B cell (primary cell): ENCODE measurements at places on chromosomes 2 and 18. TPM values are rescaled to one million over a fixed set of nuclear protein-coding genes. Genes with fewer than 3 reads are reported as not detected.

DNA sequence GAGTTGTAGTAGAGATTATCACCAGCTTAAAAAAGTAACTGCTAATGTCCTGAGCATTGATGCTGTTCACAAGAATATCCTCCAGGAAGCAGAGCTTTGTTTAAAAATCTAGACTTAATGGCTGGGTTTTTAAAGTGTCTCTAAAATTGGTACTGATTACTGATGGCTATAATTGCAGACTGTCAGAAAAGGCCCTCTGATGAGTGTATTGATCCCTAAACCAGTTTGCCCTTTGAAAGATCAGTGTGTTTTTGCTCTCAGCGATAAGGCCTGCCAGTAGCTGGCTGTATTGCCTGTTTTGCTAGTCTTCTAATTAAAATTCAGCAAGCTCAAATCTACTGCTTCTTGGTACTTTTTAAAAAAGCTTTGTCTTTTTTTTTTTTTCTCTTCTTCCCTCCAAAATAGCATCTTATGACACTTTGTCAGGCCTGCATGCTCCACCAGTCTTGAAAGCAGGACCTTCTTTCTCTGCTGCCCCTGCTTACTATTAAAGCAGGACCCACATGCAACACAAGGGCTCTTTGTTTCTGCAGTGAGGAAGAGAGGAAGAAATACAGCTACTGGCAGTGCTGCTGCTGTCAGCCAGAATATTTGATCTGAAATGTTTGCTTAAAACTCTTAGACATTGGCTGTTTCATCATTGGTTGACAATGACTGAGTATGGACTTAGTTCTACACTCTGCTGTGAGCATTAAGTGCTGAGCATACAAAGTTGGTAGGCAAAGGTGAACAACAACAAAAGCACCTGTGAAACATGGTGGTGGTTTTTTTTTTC is 1.8 kb downstream of the SEC11C start:
- peak; percentile 37 for DNase-seq

- no peak for DNase-seq
Measured at GRCh38 chr2:184472481-184472880, 125.8 kb upstream of the ZNF804A start.

GRCh38 chr18:31273812-31274527 is 44.0 kb upstream of the DSG1 start:
- DNase-seq, result no peak

GRCh38 chr18:44736664-44737380 is 56.1 kb downstream of the SETBP1 start:
- DNase-seq, result no peak

DNA sequence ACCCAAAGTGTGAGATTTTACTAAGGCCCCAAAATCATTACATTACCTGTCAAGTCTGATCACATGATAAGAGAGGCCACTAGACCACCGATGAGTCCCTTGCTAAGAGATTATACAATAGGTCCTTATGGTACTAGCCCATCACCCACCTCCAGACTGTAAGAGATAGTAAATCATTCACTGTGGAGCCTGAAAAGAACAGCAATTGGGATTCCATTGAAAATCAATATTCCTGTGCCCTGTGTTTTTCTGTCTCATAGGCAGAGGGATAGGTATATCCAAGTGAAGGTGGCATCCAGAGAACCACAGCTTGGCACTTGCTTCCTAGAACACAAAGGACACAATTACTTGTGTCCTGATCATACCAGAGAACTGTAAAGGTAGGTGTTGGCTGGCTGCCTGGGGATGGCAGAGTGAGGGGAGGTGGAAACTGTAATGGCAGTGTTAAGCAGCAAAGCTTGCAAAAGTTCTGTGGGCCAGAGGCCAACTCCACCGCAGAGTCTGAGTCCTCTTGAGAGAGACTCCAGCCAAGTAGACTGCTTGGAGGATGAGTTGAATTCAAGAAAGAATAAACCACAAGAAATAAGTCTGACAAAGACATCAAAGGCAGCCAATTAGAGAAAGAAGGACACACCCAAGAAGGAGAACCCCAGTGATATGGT is 102.0 kb upstream of the PIEZO2 start:
- no peak for DNase-seq

DNA sequence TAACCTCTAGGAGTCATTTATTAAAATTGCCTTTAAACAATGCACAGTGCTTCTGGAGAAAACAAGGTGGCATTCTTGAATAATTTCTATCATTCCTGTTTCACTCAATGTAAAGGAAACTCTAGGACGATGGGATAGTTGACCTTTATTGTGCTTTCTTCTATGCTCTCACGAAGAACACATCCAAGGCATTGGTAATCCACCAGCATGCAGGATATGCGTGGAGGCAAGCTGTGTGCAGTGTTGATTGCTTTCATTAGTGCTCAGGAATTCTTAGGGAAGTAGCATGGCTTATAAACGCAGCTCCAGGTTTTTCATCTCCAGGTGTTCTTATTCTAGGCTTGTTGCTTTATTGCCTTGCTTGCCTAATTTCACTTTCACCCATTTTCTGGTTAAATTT is 58.4 kb upstream of the CAVIN2 start:
- DNase-seq, result no peak

GRCh38 chr18:7334973-7335568 is 104.2 kb downstream of the LRRC30 start:
- no peak for DNase-seq

Gene LAMA1
- not detected in 2 replicates for total RNA-seq

Gene NOSTRIN
- total RNA-seq, result not detected in 2 replicates

Gene ALK
- not detected in 2 replicates for total RNA-seq

Gene G6PC2
- total RNA-seq, result not detected in 2 replicates

Gene ANKRD36B
- 81.3 and 90.2 TPM in 2 replicates for total RNA-seq

Gene DSG3
- not detected in 2 replicates for total RNA-seq

Gene MFF
- 70.4 and 75.2 TPM in 2 replicates for total RNA-seq

Gene TTC32
- 38.1 TPM in 2 replicates for total RNA-seq

Gene SERPINB10
- total RNA-seq, result not detected in 2 replicates
